Cardiac ventricle fibroblast (primary cell): ENCODE measurements at places on chromosomes 5 and 9. TPM values are rescaled to one million over a fixed set of nuclear protein-coding genes. Genes with fewer than 3 reads are reported as not detected.

SLC6A3 gene
- total RNA-seq, result 0.05 TPM in 1 of 2 replicates, not detected in the other

THOC3 gene
- 17.3 and 19.1 TPM in 2 replicates for total RNA-seq

TMEM215 gene
- not detected in 2 replicates for total RNA-seq

CD72 gene
- 2.1 and 3.3 TPM in 2 replicates for total RNA-seq

IL13 gene
- not detected in 2 replicates for total RNA-seq

HK3 gene
- total RNA-seq, result not detected in 2 replicates

C5orf58 gene
- total RNA-seq, result not detected in 2 replicates

OR1Q1 gene
- not detected in 2 replicates for total RNA-seq

ENTPD8 gene
- not detected in 2 replicates for total RNA-seq

FUBP3 gene
- total RNA-seq, result 21.8 and 23.5 TPM in 2 replicates

IFNA7 gene
- not detected in 2 replicates for total RNA-seq

ZNF354C gene
- total RNA-seq, result 3.3 and 4.3 TPM in 2 replicates

PCDHGB3 gene
- total RNA-seq, result 3.2 and 3.8 TPM in 2 replicates
